ENCODE measurements at places on chromosomes 2 and 18.

- no peak for DNase-seq
Observed at GRCh38 chr18:11883153-11883552, 25.0 kb downstream of the MPPE1 start.

- no peak for DNase-seq
Observed at GRCh38 chr18:58401191-58401590, 227.7 kb downstream of the ALPK2 start.

DNA sequence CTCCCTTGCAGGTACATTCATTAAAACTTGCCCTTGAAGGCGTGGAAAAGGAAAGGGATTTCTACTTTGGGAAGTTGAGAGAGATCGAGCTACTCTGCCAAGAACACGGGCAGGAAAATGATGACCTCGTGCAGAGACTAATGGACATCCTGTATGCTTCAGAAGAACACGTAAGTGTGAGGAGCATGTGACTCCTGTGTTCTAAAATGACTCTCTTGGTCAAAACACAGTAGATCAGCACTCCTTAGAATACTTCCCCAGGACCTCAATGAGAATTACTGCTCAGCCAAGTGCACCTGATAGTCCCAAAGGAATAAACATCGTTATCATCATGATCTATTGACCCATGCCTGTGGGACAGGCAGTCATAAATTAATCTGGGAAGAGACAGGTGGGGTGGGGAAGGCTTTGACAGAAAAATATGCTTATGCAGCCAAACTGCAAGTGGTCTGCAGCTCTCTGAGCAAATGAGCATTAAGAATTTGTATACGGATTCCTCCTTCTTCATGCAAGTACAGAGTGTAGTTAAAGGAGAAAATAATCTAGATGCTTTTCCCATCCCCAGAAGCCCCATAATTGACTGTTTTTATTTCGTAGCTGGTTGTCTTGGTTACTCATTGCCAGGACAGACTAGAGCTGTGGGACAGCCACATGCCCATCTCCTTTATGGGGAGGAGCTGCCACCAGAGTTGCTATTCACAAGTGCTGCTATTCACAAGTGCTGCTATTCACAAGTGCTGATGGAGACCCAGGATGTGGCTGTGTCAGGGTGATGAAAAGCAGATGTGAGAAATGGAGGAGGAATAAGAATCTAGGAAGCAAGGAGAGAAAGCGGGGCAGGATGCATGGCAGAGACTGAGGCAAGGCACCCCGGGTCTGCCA, 91.0 kb downstream of the MAPRE2 start:
- no peak for DNase-seq

- DNase-seq: no peak
Observed at GRCh38 chr2:3657881-3658280, at the start of gene ALLC. Gene ALLC (plus strand): TSS chr2:3658200. CDS start chr2:3671158, 12,958 bp downstream.

- no peak for DNase-seq
Observed at GRCh38 chr2:233476063-233476410, 90.5 kb downstream of the USP40 start.

GRCh38 chr2:205868053-205868452, 185.8 kb downstream of the NRP2 start:
- no peak for DNase-seq

GRCh38 chr18:49459404-49460171, 857 bp downstream of the DYM start:
- no peak for DNase-seq

GRCh38 chr18:54125429-54125828, 99.0 kb downstream of the MBD2 start:
- no peak for DNase-seq

- DNase-seq: no peak
Observed at GRCh38 chr2:28333606-28334526, 58.8 kb upstream of the FOSL2 start.

- no peak for DNase-seq
Observed at GRCh38 chr2:102703748-102704147, 58.1 kb upstream of the TMEM182 start.

DNA sequence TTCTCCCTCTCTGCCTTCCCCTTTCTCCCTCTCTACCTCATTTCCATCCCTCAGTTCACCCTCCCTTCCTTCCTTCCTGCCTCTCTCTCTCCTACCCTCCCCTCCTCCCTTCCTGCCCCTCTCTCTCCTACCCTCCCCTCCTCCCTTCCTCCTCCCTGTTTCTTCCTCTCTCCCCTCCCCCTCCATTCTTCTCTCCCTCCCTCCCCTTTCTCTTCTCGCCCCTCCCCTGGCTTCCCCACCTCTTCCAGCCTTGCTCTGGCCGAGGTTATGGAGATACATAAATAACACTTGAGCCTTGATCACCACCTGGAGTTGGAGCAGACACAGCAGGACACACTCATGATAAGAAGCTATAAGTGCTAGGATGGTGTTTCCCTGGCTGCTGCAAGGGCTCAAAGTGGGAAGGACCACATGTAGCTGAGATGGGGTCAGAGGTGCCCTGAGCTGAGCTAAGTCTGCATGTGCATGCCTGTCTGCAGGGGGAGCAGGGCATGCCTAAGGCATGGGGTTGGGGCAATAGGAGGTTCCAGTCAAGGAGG, 326.1 kb upstream of the HS6ST1 start:
- no peak for DNase-seq

DNA sequence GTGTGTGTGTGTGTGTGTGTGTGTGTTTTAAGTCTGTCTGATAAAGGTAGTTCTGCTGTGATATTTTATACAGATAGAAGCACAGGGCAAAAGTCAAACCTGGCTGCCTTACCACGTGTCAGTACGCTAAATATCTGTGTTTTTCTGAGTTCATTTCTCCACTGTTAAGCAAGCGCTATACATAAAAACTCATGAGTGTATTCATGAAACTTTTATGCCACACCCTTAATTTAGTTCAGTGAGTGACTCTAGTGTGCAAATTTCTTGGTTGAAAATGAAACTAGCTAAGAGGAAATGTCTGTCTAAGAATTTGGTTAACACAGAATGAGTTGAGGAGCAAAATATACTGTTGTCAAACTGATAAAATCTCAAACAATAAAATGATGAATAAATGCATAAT, 11.2 kb downstream of the CASP10 start:
- no peak for DNase-seq

DNA sequence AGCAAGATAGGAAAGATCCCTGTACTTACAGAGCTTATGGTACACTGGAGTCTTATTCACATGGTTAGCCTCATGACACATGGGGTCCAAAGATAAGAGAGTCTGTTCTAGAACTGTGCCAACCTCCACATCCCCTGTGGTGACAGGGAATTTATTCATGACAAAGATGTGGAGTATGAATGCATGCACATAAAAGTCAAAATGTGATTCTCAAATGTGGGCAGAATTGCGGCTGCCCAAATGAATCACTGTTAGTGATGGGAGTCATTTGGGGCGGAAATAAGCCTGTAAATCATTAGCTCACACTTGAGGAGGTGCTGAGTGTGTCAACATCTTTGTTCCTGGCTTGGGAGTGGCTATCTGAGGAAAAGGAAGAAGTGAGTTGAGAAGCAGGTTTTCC, 560.6 kb downstream of the SLC4A3 start:
- DNase-seq: no peak

DNA sequence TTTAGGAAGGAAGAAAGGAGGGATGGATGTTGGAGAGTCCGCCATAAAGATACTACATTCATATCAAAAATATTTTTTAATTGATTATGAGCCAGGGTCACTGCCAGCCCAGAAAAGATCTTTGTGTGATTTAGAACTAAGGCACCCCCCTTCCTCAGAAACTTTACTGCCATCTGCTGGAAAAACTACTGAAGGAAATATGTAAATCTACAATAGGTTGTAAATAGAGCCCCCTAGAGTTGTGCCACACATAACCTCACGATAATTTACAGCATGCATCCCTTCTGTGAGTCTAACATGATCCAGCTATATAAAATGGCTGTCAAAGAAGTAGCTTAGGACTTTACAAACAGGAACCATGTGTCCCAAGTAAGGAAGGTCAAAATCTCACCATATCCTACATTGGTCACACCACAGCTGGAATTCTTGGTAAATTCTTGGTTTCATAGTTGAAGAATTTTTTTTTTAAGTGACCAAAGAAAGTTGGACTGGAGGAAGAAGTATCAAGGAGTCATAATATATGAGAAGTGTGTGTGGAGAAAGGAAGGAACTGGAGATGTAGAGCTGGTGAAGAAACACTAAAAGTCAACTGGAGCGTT, 152.5 kb downstream of the CYP26B1 start:
- DNase-seq: no peak

GRCh38 chr2:19363474-19363778, 5.0 kb upstream of the OSR1 start:
- DNase-seq: no peak

GRCh38 chr2:8575834-8576423, 105.9 kb upstream of the ID2 start:
- DNase-seq: no peak

GRCh38 chr2:16303273-16303577, 362.4 kb downstream of the CYRIA start:
- no peak for DNase-seq

GRCh38 chr2:207133820-207134519, 31.8 kb downstream of the KLF7 start:
- DNase-seq: no peak

DNA sequence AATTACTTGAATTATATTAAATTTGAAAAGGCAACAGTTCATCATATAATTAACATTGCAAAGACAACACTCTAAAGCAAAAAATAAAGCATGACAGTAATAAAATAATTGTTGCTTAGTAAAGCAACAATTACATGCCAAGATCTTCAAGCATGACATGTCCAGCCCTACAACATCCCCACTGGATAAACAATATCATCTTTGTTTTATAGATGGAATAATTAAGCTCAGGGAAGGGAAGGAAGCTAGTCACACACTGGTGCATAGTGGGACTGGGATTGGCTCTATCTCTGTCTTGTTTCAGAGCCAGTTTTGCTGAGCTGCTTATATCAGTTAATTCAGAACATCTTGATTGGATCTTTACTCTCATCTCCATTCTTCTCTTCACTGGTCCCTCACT, 49.9 kb upstream of the PARD3B start:
- DNase-seq: no peak

GRCh38 chr2:145599756-145600155, 1079.8 kb upstream of the ZEB2 start:
- no peak for DNase-seq

GRCh38 chr18:71115261-71115660, 826.4 kb downstream of the SOCS6 start:
- no peak for DNase-seq

DNA sequence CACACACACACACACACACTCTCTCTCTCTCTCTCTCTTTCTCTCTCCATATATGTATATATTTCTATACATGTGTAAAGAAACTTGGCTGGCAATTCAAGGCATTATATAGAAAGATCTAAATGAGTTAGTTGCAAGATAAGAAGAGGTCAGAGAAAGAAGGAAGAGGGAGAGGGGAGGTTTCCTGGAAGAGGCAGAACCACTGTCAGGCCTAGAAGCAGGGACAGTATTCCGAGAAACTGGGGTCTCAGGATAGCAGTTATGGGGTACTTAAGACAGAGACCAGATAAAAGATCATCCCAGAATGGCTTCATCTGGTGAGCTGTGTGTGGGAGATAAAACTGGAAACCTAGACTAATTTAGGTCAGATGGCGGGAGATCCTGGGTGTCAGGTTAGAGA, 180.8 kb downstream of the CAMKMT start:
- DNase-seq: no peak

- DNase-seq: no peak
Observed at GRCh38 chr2:47265158-47265557, 110.0 kb upstream of the STPG4 start.

DNA sequence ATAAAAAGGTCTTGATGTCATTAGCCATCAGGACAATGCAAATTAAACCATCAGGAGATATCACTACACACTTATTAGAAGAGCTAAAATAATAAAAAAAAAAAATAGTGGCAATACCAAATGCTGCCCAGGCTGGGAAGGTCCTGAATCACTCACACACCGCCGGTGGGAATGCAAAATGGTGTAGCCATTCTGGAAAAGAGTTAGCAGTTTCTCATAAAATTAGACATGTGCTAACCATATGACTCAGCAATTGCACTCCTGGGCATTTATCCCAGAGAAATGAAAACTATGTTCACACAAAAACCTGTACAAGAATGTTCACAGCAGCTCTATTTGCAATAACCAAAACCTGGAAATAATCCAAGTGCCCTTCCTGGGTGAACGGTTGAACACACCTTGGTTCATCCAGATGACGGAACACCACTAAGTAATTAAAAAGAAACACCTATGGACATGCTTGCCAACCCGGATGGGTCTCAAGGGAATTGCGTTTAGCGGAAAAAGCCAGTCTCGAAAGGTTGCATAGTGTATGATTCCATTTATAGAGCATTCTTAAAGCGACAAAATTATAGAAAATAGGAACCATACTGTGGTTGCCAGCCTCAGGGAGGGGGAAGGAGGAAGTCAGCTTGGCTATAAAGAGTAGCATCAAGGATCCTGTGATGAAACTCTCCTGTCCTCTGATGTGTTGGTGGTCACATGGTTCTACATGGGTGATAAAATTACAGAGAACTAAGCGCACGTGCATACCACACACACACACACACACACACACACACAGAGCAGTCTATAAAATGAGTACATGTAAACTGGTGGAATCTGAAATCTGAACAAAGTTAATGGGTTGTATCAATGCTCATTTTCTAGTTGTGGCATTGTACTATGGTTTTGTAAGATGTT, 4.6 kb downstream of the MBP start:
- DNase-seq: no peak

- DNase-seq: no peak
Observed at GRCh38 chr2:206423147-206423546, 20.2 kb upstream of the ADAM23 start.

DNA sequence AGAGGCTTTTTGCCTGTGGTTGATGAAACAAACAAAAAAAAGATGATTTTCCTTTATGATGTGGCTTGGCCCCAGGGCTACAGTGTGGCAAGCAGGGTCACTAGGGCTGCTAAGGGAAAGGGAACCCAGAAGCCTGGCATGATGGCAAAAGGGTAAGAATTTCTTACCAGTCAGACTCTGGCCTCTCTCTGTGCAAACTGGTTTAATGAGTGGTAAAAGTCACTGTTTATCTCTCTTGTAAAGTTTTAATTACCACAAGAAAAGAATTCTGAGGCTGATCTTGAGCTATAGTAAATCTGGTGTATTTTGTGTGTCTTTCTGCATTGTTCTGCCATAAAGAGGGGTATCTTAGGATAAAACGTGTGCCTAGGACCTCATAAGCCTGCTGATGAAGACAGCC, 275.4 kb downstream of the STK39 start:
- no peak for DNase-seq

- no peak for DNase-seq
Observed at GRCh38 chr18:55301824-55302166, 286.2 kb downstream of the TCF4 start.

- no peak for DNase-seq
Observed at GRCh38 chr2:162636206-162636728, 202.3 kb downstream of the KCNH7 start.

DNA sequence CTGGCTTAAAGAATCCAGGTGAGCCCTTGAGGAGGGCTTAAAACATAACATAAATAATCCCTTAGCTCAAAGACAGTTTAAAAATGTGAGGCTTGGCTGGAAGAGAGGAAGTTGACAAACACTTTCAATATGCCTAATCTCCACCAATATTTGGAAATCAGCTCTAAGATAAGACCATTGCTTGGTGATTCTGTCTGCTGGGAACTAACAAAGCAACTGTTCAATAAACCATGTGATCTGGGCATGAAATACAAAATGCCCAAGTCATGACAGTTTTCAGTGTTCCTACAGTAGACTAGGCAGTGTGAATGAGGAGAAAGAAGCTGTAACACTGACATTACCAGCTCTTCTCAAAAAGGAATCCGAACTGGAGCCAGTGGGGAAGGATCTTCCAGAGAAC, 10.7 kb downstream of the MFF start:
- DNase-seq: no peak
